ENCODE measurements at places on chromosomes 6 and 20.

DNA sequence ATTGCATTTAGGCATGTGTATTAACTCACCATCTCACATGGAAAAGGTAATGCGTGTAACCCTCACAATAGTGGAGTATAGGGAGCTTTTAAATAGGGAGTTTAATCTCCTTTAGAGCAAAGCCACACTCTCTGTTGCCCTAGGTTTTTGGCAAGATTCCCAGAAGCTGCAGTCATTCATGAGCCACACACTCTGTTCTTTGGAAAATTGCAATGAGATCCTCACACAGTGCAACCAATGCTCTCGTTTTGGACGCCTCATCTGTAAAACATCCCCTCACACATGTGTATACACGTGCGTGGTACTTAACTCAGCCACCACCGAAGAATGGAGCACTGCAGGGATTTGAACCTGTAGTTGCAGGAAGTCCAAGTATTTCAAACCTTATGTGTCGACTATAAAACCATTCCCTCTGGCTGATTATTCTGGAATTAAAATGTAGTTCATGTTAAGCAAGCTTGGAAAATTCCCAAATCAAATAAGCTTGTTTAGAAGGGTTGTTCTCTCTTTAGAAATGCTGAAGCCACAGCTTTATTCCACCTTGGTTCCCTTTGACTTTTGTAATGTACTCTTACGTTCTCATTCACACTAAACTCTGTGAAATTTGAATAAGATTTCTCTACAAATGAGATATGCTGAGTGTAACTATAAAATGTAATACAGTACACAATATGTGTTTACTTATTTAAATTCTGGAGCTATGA is 489.8 kb upstream of the MANEA start:
- no peak for DNase-seq

GRCh38 chr6:157885876-157886275 is 62.8 kb downstream of the SNX9 start:
- DNase-seq, result no peak

- no peak for DNase-seq
Measured at GRCh38 chr6:3326184-3326971, 67.6 kb downstream of the PSMG4 start.

- DNase-seq, result peak; percentile 39
Measured at GRCh38 chr6:17986656-17987446, 584 bp downstream of the KIF13A start.

DNA sequence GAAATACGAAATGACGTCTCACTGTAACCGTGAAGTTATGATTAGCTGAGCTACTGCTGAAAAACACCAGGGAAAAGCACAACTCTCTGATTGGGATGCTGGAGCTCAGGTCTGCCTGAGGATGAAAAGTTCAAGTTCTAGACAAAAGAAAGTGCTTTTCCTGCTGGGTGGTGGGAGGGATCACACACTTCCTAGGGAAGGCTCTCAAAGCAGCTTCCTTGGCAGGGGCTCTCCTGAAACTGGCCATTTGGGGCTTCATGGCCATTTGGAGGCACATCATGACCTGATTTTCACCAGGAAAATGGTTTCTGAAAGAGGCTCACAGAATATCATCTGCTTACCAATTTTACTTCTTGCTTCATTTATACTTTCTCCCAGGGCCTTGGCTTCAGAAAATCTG is 97.1 kb upstream of the KCNK16 start:
- no peak for DNase-seq

DNA sequence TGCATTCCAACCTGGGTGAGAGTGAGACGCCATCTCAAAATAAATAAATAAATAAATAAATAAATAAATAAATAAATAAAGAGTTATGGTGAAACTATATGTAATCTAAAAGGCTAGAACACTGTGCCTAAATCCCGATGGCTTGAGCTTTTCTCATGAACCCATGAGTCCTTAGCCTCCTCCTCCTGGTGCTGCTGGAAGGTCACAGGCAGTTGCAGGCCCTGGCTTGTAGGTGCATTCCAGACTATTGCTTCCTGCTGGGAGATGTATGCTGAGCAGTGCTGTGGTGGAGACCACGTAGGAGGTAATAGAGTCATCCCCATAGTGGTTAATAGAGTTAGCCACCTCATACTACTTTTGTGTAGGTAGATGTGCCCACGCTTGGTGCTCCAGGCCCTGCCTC is 12.5 kb downstream of the PTK7 start:
- no peak for DNase-seq

Measured in caudate nucleus (tissue), 63 donors.